SHP77 treated with DMSO at 0.1 percent for 48 hours (cell line): ENCODE measurements at places on chromosomes 2 and 18.

GRCh38 chr2:177501186-177501585, 108.6 kb downstream of the AGPS start:
- DNase-seq, result no peak

- no peak for DNase-seq
Observed at GRCh38 chr18:22789600-22789999, 143.5 kb upstream of the RBBP8 start.

DNA sequence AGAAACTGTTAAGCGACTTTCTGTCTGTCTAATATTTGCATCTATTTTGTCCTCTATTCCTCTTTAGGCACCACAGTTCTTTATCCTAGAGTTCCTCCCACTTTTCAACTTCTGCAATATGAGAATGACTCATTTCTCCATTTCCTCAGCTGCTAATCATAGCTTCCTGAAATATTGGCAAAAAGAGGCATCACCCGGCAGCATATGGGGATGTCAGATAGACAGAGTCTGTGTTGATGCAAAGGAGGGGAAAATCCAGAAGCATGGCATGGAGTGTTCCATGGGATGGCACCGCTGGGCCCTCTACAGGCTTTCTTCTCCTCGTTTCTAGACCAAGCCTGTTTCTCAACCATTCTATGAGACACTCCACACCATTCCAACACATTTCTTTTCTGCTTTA, 93.4 kb downstream of the DOCK10 start:
- no peak for DNase-seq

DNA sequence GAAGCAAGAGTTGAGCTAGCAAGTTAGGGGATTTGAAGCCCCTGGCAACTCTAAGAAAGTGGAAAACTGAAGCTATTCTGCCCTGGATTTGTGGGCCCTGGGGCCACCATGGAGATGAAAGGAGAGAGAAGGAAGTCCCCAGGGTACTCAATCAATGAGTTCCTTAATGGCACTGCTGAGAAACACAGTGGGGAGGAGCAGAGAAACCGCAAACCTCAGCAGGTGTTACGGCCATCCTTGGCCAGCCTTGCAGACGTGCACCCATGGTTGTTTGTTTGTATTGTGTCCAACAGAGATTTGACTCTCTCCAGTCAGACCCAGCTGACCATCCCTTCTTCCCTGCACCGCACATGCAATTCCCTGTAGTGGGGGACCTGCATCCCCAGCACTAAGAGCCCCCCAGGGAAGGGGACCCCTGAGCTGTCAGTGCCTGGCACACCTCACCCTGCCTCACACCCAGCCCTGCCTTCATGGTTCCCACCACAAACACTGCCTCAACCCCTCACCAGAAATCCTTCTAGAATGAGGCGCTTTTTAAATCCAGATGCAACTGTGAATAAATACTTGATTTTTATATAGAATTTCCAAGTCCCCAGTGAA, 255.3 kb downstream of the SH3BP4 start:
- no peak for DNase-seq

- no peak for DNase-seq
Observed at GRCh38 chr2:37507703-37508102, 163.3 kb downstream of the QPCT start.

- DNase-seq, result no peak
Observed at GRCh38 chr2:8889978-8890377, 52.6 kb upstream of the KIDINS220 start.

- DNase-seq, result peak; percentile 52
Observed at GRCh38 chr18:49814147-49814499, 790 bp upstream of the ACAA2 start.

- no peak for DNase-seq
Observed at GRCh38 chr18:50619861-50620275, 60.0 kb downstream of the MAPK4 start.

DNA sequence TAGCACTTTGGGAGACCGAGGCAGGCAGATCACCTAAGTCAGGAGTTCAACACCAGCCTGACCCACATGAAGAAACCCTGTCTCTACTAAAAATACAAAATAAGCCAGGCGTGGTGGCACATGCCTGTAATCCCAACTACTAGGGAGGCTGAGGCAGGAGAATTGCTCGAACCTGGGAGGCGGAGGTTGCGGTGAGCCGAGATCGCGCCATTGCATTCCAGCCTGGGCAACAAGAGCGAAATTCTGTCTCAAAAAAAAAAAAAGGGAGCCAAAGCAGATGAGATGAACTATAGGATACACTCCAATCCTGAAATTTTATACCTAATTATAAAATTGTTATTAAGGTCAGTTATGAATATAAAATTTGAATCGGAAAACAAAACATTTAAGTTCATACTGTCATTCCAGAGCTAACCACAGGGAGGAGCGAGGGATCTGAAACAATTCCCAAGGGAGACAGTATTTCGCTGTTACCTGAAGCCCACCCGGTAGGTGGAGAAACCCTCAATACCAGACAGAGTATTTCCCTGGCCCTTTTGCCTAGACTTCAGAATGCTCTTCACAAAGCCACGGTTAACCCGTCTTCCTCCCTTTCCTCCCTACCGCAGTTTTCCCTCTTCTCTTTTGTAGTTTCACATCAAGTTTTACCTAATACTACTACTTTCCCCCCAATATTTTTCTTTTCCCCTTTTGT, 1.4 kb downstream of the PPM1G start:
- DNase-seq, result peak; percentile 22

DNA sequence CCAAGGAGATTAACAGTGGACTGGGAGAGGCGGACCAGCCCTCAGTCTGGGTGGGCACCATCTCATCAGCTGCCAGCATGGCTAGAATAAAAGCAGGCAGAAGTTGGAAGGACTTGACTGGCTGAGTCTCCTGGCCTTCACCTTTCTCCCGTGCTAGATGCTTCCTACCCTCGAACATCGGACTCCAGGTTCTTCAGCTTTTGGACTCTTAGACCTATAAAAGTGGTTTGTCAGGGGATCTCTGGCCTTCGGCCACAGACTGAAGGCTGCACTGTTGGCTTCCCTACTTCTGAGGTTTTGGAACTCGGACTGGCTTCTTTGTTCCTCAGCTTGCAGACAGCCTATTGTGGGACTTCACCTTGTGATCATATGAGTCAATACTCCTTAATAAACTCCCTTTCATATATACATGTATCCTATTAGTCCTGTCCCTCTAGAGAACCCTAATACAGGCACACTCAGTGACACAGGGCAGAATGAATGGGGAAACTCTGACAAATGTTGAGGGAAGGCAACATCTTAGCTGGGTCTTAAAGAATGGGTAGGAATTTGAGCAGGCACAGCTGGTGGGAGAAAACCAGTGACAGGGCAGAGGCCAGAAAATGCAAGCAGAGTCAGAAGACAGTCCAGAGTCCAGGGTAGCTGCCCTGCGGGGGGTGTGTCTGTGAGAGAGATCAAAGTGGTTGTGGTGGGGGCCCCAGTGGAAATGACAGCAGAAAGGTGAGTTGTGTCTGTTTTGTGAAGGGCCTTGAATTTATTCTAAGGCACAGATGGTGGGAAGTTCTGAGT, 108.1 kb upstream of the CD302 start:
- DNase-seq, result no peak

DNA sequence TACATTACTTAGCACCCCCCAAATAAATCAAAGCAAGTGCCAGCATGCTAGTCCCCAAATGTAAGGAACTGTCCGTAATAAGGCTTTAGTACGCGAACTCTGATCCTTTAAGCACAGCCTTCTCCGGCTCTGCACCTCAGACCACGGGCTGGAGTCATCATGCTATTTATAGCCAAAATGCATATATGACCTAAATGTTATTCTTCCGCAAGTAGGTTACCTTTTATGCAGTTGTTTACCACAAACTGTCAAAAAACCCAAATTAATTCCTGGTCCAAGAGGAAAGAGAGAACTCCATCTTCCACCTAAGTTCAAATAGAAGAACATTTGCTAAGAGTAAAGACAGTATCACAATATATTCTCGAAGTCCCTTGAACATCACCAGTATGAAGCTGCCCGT, 42.7 kb downstream of the ZNF516 start:
- peak; percentile 79 for DNase-seq

DNA sequence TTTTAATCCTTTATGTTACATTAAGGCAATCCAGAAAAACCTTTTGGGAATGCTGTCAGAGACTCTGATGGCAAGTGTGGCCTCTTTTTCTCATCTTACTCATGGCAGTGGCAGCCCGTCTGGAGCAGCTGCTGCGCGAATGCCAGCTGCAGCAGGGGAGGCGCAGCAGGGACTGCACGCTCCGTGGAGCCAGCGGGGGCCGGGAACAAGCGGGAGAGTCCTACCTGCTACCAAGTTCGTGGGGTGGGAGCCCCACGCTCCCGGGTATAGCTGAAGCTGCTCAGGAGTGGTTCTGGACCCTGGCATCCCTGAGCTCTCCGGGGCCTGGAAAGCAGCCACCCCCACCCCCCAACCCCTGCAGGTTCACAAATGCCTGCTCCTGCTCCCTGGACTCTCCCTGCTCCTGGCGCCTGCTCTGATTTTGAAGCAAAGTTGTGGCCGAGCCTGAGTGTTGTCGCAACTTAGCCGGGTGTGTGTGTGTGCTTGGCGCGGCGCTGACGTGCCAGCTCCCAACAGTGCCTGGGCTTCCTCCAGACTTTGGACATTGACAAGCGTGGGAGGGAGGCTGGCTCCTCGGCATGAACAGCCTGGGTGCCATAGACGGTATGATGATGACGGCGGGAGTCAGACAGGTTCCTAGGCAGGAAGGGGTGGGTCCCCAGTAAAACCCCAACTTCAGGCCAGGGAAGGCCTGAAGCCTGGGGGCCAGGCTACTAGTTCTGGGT, 21.7 kb downstream of the TMX3 start:
- DNase-seq, result no peak

GRCh38 chr18:78655921-78656320, 323.7 kb upstream of the SALL3 start:
- no peak for DNase-seq

GRCh38 chr18:3015204-3015592, 2.3 kb upstream of the LPIN2 start:
- DNase-seq, result no peak

- no peak for DNase-seq
Observed at GRCh38 chr2:84817239-84817655, 63.6 kb downstream of the TRABD2A start.

GRCh38 chr18:76453932-76454331, 41.1 kb downstream of the ZNF516 start:
- DNase-seq, result no peak

- DNase-seq, result no peak
Observed at GRCh38 chr2:216696321-216696720, 972 bp upstream of the IGFBP5 start.

DNA sequence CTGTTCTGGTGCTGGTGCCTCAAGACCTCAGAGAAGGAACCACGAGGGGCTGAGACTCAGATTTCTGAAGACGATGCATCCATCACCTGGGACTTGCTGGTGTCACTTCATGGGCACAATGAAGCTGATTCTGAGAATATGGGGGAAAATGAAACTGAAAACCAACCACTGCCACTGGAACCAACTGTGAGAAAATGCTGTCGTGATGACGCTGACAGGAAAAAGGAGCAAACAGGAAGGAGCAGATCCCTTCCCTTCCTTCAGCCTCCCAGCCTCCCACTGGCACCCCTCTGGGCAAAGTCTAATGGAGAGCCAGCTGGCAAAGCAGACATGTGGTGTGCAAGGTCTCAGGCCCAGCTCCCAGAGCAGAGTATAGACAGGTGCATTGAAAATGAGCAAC, 109.7 kb downstream of the FOXI3 start:
- DNase-seq, result no peak

GRCh38 chr2:168691221-168691620, 111.2 kb upstream of the NOSTRIN start:
- no peak for DNase-seq

DNA sequence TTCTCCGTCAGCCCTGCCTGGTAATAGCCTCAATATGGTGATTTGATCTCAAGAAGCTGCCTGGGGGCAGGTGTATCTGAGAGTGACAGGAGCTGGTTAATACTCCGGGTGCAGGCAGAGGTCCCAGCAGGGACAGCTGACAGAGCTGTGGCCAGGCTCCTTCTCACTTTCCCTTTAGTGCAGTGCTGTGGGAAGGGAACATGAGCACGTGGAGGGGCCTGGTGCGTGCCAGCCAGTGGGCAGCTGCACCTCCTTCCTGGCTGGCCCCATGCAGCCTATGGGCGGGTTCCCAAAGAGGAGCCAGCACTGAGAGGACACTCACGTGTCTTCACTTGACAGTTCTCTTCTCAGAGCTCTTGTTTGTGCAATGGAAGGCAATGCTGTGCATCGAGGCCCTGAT, 9.1 kb downstream of the CNNM4 start:
- no peak for DNase-seq

GRCh38 chr2:68108120-68108519, 45.3 kb upstream of the C1D start:
- DNase-seq, result no peak

DNA sequence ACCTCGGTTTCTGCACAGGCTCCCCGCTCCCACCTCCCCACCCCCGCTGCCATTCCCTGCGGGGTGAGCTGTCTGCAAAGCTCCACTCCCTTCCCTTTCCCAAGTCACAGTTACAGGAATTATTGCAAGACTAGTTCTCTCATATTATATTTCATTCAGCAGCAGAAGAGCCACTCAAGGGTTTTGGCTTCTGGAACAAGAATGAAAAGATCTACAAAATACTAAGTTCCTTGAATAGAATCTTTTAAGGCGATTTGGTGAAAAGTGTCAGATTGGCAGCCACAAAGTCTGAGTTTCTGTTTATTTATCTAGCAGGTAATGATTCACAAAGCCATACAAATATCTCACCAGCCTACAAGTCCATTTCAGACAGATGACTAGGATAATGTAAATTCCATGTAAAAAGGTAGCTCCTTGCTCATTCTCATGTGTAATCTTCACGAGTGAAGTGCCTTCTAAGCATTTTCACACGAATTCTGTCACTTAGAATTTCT, 221.9 kb upstream of the RBBP8 start:
- DNase-seq, result no peak

- peak; percentile 80 for DNase-seq
Observed at GRCh38 chr2:29921560-29921915, at the start of gene ALK. Gene ALK (minus strand): TSS chr2:29921586. CDS start chr2:29920659, 927 bp downstream.

GRCh38 chr18:24611075-24611474, 150.6 kb downstream of the HRH4 start:
- no peak for DNase-seq

- DNase-seq, result no peak
Observed at GRCh38 chr2:144509001-144509878, 10.7 kb downstream of the ZEB2 start.

DNA sequence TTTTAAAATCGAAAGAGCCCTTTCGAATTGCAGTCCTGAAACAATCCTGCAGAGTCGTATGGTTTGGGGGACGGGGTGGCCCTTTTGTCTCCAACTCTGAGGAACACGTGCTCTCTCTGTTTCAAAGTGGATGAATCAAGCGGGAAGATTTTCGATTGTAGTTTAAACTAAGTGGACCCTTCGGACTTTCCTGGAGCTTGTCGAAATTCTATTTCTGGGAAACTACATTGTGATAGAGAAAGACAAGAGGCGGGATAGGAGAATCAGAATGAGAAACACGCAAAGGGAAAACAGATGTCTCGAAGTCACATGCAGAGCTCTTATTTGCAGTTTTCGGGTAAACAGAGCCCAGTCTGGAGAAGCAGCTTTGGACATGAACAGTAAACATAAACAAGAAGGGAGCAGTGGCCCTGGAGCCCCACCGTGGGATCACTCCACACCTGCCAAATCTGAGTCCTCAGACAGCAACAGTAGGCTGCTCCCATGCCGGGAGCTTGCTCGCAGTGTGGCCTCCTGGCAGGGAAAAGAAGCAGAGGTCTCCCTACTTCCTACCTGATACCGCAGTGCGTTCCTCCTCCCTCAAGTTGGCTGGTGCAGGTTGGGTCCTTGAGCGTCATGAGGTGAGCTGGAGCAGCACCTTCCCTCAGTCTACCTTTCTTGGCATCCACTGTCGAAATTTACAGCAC, 202.4 kb downstream of the SLC4A3 start:
- no peak for DNase-seq
